ENCODE measurements at places on chromosomes 3 and 15. TPM values are rescaled to one million over a fixed set of nuclear protein-coding genes. Genes with fewer than 3 reads are reported as not detected.

DNA sequence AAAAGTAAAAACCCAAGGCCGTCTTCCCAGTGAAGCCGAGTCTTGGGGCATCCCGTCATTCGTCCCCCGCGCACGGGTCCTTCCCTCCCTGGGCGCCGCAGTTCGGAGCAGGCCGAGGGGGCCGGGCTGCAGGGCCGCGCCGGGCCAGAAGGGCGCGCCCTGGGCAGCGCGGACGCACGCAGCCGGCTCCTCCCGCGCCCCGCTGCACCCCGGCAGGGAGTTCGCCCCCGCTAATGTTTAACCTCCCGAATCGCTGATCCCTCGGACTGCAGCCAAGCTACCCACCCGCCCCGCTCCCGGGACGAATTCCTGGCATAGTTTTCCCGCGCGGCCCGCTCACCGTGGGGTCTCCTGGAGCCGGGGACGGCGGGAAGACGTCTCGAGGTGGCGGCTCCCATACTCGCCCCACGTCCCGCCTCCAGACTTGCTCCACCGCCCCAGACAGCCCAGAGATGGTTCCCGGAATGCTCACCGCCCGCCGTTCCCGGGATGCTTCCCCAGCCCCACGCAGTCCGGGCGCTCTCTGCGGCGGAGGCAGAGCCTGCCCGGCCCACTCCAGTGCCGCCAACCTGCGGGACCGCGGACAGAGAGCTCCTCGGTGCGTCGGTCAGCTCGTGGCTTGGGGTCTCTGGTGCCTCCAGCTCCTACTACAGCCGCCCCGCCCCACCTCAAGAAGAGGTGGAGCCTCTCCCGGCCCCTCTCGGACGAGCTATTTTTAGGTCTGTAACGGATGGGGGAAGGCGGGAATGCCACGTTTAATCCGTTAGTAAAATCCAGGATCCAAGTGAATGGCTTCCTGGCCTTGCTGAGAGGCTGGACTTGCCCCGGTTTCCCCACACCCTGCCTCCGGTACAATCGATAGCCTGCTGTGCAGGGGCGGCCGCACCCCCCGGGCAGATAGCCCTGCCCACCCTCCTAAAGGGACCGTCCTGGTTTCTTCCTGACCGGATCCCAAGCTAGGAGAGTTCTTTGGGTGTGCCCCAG is at the start of gene DZIP1L:
Gene DZIP1L, minus strand, starts transcription at position 621 of the 984 bp plus-strand sequence. CDS start 11,637 bp downstream, outside the sequence.
- peak; percentile 83 for ATAC-seq

GRCh38 chr15:73608941-73609340 is 24.2 kb downstream of the NPTN start:
- peak; percentile 77 for ATAC-seq

DNA sequence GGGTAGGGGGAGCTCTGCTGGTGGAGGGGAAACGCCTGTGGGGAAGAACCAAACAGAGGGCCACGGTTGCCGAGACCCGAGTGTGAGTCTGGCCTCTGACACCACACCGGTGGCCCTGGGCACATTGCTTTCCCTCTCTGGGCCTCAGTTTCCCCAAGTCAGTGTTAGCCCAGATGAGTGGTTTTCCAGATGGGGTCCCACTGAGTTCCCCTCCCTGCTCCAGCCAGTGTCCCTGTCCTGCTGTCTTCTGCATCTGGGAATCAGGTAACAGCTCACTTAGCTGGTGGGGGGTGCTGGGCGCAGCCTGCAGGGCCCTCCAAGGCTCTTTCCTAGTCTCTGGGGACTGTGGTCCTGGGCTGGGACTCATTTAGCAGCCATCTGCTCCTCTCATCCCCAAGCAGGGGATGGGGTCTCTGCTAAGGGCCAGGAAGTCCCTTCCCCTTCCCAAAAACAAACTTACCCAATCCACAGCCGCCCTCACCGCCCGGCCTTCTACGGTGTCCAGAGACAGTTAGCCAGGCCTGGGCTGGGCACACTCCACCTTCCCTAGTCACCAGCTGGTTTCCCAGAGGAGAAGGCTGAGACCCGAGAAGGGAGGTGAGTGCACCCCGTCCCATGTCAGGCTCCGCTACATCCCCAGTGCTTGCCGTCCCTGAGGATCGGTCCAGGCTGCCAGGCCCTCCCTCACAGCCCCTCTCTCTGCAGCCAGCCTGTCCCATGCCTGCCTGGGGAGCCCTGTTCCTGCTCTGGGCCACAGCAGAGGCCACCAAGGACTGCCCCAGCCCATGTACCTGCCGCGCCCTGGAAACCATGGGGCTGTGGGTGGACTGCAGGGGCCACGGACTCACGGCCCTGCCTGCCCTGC is 676 bp downstream of the GP9 start:
- no peak for ATAC-seq

DNA sequence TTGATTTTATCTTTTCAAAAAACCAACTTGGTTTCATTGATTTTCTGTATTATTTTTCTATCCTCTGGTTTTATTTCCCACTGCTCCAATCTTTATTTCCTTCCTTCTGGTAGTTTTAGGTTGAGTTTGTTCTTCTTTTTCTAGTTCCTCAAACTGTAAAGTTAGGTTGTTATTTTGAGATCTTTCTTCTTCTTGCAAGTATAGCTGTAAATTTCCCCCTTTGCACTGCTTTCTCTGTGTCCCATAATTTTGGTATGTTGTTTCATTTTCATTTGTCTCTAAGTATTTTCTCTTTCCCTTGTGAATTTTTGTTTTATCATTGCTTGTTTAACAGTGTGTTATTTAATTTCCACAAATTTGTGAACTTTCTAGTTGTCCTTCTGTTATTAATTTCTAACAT is 120.0 kb downstream of the PLD1 start:
- ATAC-seq = no peak

DNA sequence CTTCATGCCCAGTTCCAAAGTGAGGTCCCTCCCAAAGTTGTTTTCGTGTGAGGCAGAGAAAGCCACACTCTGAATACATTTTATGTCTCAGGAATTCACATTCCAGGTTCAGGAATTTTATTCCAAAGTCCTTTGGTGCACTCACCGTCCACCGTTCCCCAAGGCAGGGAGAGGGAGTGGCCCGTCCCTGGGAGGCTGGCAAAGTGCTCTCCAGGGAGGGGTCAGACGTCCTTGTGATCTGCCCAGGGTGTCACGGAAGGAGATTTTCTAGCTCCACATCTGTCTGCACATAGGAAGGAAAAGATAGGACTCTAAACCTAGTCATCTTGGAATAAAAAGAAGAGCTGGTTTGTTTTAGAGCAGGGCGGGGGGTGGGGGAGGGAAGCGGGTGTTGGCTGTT is 47.9 kb downstream of the KLF13 start:
- no peak for ATAC-seq

- no peak for ATAC-seq
Observed at GRCh38 chr3:113070681-113071113, 79.9 kb downstream of the GTPBP8 start.

- no peak for ATAC-seq
Observed at GRCh38 chr3:175447521-175447920, 588.4 kb downstream of the NAALADL2 start.

DNA sequence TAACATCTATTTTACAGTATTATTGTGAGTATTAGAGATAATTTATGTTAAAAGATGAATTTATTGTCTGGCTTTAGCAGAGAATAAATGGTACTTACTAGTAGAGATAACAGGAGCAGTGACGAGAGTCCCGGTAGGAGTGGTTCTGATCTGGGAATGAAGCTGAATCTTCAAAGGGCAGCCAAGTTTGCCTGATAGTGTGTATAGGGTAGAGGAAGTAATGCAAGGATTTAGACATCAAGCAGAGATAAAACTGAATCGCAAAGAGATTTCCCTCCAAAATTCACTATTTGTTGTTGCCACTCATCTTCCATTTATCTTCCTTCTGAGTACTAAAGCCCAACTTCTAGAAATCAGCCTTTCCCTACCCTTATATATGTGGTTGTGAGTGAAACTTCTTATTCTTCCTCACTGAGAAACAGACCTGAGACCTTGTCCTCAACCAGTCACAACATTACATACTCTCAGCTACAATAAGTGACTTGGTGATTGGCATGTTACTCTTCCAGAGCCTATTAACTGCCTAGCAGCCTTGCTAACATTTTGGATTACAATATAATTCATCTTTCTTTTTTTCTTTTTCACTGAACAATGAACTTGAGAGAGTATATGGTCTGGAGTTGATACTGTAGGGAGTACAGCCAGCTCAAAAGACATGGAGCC is 692.7 kb upstream of the ZNF385D start:
- ATAC-seq = no peak

- peak; percentile 99 for ATAC-seq
Observed at GRCh38 chr15:89143503-89144162, 55.4 kb downstream of the ABHD2 start.

DNA sequence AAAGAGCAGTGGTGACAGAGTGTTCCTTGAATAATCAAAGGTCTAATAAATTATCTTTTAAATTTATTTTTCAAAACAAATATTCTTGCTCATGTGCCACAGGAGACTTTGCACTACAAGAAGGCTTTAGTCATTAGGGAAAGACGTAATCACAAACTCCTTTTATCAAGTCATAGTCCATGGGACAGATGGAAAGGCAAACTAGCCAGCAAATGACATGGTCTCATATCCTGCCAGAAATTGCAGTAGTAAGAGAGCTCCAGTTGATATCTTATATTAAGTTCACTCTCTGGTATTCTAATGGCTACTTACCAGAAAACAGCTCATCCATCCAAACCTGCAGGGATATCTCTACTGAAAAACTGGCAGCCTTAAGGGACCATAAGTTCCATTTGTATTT is 225.0 kb upstream of the TP63 start:
- no peak for ATAC-seq

DNA sequence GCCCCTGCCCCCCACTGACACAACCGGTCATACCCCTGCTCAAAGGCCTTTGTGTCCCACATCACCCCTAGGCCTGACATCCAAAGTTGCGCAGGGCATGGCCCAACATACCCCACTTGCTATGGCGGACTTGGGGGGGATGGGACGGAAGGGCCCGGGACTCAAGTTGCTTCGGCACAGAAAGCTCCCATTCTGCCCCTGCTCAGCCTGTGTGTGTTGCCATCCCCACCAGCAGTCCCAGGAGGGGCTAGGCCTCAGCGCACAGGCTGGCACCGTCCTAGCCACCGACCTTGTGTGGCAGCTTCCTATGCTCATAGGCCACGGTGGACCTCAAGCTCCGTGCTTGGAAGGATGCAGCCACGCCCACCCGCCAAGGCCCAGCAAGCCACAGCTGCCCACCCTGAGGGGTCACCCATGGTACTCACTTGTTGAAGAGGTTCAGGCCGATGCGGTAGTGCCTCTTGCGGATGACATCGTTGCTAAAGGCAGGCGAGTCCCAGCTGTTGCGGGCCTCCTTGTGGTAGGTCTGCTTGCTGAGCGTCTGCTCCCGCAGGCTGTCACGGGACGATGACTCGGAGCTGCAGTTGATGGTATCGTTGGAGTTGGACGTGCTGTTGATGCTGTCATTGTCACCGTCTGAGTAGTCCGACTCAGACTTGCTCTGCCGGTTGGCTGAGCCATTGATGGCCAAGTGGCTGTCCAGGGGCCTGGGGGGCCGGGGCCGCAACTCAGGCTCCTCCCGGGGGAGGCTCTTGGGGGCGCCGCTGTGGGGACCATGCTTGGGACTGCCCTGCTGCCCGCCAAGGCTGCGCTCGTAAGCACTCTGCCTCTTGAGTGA is 93.9 kb upstream of the RPL32 start:
- ATAC-seq = no peak

DNA sequence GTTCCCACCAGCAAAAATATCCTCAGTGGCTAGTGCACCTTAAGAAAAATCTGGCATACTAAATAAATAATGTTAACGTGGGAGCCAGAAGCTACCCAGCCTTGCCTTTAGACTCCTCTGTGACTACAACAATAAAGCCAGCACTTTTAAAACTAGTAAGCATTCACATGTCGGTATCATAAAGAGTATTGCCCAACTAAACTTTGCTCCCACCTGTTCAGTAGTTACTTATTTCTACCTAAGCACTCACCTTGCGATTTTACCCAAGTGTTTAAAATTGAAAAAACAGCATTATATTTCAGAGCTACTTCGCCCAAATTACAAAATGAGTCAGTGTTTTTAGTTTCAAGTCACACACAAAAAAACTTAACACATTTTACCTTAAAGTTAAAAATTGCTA is 12.8 kb downstream of the ALDH1L1 start:
- no peak for ATAC-seq

The TRH gene
- not detected for total RNA-seq

The GABRR3 gene
- total RNA-seq = not detected

The CLDN16 gene
- not detected for total RNA-seq

The SH2D7 gene
- not detected for total RNA-seq

The NOP10 gene
- 150 TPM for total RNA-seq

The HYAL1 gene
- total RNA-seq = not detected

Measured in activated T-helper 17 cell treated with anti-CD3 and anti-CD28 coated beads, Interleukin-2, amount 50 U/mL, for 72 hours (primary cell).